ENCODE measurements at places on chromosomes 1 and 21.

GRCh38 chr1:187384504-187384903 lies 555.8 kb downstream of the PLA2G4A start:
- no peak for DNase-seq

DNA sequence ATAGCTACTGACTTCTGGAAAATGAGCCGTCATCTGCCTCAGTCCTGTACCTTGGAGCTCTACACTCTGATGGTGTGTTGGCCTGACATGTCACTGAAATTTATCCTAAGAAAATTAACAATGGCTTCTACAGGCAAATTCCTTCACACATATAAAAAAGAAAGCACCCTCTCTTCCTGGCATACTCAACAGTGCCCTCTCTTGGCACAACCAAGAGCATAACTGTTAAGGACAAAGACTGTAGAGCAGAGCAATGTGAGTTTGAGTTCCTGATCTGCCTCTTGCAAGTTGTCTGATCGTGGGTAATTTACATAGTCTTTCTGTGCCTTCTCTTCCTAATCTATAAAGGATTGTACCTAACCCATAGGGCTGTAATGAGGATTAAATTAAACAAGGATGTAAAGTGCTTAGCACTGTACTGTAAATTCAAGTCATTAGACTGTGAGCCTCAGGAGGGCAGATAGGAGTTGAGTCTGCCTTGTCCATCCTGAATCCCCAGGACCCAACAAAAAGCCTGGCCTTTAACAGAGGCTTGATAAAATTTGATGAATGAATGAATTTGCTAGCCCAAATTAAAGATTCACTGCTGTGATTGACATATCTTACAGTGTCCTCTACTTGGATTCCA lies 83.5 kb downstream of the SYF2 start:
- DNase-seq: no peak

DNA sequence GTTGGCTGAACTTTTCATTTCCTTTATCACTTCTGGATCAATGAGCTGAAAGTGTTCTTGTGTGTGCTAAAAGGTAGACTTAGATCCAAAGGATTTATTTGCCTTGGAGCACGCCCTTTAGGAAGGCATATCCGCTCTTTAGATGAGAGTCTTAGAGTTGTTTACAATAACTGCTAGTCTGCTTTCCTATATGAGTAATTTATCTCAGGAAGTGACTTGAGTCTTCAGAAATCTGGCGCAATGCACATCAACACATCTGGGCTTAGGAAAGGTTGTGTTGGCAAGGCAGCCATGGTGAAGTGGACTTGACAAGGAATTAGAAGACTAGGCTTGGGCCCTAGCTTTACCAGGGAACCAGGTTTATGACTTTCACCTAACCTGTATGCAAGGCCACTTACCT lies 204.1 kb upstream of the PTGFR start:
- no peak for DNase-seq

GRCh38 chr1:201882665-201883132 lies 6.0 kb upstream of the SHISA4 start:
- DNase-seq: no peak

- DNase-seq: no peak
Observed at GRCh38 chr1:232773752-232774151, 31.5 kb upstream of the MAP10 start.

DNA sequence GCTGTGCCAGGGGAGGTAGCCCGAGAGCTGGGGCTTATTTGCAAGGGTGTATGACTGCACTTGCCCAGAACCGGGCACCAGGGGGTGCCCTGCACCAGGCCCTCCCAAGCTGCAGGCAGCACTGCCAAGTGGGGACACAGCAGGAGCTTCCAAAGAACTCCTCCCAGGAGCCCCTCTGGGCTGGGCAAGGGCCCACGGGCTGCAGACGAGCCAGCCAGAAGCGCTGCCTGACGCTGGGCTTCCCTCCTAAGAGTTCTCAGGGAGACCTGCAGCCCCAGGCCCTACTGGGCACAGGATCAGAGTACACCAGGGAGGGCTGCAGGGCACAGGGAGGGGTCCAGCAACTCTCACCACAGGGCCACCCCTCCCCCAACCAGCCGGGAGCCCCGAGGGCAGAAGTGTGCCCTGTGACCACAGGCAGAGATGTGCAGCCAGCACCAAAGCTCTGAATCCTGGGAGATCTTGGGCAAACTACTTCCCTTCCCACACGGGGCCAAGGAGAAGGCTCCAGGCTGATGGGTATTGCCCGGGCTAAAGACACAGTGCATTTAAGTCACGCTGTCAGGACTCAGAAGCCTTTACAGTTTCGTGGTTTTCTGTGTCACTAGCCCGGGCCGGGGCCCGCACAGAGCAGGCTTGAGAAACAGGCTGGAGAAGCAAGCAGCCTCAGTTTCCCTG lies 63.4 kb downstream of the KCNAB2 start:
- DNase-seq: no peak

DNA sequence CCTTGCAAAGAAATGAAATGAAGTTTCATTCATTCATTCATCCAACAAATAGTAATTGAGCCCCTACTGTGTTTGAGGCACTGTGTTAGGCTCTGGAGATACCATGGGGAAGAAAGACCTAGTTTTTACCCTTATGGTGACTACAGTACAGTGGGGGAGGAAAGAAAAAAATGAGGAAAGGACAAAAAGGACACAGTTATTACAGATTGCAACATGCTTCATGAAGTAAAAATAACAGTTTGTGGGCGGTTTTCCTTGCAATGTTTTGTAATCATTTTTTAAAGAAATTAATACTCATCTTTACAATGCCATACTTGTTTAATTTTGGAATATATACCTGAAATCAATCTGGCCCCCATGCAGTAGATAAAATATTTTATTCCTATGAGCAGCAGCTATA lies 120.3 kb downstream of the TM2D1 start:
- DNase-seq: no peak

DNA sequence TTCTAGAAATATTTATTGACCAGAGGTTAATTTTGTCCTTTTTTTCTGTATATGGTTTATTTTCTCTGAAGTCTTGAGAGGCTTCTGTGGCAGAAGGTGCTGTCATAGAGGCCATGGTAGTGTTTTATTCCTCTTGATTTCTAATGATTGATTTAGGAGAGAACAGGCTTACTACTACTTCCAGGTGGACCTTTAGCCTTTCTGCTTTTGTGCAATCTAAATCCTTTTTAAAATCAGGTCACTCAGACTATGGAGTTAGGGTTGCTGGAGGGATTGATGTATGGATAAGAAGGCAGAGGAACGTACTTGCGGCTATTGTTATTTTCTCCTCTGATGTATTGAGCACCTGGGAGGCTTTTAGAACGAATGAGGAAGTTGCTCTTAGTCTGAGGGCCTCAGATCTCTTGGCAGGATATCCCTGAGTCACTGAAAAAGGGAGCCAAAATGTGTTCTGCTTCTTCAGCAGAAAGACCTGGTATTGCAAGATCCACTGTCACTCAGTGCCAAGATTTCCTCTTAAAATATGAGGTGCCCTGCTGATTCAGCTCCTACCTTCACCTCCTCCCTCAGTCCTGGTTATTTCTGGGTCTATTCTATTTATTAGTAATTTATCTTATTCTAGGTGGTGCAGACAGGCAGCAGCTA lies 277.4 kb downstream of the ZNF648 start:
- no peak for DNase-seq

DNA sequence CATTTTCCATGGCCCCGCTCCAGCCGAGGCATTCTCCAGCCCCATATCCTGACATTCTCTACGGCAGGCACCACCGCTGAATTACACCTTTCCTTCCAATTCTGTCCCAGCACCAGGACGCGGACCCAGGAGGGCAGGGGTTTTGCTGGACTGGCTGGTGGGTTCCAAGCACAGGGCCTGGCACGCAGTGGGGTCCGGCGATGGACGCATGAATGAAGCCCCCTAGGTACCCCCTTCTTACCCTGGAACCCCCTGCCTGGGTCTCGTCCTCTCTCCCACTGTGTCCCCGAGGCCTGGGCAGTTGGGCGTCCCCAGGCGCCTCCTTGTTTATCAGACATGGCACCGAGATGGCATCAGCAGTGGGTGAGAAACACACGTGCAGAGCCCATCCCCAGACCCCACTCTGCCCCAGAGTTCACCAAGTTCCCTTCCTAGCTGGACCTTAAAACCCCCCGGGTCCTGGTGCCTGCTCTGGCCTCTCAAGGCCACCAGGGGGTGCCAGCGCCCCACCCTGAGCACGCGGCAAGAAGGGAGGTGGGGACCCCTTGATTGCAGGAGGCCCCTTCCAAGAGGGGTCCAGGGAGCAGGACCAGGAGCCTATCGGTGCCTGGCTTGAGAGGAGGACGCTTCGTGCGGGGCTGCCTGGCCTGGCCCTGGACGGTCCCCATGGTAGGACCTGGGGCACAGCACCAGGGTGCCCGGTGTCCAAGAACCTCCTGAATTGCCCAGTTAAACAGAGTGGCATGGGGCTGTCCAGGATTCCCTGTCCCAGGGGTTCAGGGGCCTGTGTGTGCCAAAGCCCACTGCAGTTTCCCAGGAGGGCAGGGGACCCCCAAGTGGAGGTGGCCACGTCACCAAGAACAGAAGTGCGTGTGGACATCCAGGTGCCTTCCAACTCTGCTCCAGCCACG lies 46.1 kb downstream of the MEGF6 start:
- no peak for DNase-seq

DNA sequence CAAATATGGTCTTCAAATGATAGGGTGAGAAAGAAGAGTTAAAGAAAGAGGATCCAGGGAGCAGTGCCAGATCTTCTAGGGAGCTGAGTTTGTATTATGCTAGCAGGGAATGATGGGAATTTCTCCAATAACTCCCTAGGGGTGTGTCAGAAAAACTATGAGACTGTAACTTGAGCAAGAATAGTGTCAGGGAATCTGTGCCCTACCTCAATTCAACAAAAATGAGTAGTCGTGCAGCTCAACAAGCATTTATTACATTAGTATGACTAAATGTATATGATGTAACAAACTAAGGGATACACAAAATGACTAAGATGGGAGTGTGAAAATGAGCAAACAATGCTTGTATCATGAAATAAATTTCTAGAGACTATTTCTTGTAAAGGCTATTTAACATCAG lies 24.2 kb downstream of the SPAG17 start:
- DNase-seq: no peak

DNA sequence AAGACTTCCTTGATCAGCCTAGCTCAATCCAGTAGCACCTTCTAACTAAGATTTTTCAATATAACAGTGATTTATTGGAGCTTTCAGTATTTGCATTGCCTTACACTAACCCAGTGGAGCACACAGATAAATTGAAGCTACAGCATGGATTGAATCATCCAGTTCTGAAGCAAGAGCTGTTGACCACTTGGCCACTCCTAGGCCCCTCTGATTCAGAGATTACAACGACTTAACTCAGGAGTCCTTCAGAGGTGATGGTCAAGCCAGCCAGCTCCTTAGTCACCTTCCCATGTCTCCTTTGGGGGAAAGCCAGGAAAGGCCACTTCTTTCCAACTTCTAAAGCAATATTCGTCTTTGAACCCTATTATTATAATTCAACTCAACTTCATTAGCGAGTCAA lies 151.8 kb downstream of the TENT5C start:
- DNase-seq: no peak

DNA sequence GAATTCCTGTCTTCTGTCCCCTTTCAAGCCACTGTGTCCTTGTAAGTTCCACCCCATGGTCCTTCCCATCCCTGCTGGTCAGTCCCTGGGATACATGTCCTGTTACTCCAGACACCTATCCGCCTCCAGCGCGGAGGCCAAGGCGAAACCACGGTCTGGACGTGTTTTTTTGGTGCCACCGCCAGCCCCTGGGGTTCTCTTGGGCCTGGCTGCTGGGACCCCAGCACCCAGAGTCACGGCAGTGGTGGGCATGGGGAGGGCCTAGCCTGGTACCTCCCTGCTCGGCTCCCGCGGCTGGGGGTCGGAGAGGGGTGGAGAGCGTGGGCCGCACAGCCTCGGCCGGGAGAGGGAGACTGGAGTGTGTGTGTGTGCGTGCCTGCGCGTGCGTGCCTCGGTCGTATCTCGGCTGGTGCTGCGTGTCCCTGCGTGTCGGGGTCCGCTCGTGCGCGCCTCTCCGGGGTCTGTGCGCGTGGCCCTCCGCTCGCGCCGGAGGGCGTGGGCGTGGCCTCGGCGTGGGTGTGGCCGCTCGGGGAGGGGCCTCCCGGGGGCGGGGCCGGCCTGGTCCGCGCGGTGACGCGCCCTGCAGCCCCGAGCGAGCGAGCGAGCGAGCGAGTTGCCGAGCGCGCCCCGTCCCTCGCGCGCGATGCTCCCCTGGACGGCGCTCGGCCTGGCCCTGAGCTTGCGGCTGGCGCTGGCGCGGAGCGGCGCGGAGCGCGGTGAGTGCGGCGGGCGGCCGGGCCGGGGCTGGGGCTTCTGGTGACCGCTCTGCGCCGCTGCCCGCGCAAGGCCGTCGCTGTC lies at the start of gene VWA1:
VWA1 (plus strand) TSS at position 585 of the 798 bp plus-strand sequence; CDS start at position 644, 59 bp downstream.
- DNase-seq: no peak

DNA sequence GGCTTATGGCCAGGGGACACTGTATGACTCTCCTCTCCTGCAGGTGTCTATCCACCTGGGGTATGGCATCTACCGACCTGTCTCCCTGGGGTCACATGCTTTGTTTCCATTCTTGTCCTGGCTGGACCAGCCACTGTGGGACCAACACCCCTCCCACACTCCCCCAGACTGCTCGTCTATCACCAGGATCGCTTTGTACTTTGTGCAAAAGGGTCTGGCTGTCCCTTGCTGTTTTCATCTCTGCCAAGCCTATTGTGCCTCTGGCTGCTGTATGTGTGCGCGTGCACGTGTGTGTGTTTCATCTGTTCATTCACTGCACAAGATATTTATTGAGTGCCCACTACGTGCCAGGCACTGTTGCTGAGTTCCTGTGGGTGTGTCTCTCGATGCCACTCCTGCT lies 25.5 kb downstream of the ETNK2 start:
- DNase-seq: no peak

DNA sequence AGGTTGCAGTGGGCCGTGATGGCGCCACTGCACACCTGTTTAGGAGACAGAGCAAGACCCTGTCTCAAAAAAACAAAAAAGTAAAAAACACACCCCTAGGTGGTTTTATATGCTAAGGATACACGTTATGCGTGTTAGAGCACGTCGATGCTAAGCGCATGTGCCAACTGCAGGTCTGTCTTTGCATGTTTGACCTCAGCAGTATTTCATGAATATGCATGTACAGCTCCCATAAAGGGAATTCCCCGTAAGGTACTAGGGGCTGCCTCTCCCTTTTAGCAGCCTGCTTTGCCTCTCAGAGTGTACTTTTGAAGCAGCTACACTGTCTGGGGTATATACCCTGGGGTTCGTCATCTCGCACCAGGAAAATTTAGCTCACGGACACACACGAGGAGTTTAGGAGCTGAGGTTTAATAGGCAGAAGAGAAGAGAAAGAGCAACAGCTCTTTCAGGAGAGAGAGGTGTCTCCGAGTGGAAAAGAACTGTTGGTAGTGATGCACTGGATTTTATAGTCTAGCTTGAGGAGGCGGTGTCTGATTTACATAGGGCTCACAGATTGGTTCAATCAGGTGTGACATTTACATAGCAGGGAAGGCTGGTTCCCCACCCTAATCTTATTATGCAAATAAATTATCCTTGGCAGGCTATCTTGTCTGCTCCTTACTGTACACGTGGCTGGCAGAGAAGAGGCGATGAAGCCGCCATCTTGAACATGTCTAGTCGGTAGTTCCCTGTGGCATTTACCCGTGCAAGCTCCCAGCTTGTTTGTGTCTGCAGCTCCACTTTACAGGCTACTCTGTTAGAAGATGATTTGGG lies 4.2 kb upstream of the OTUD3 start:
- DNase-seq: no peak
